Activated CD8-positive, alpha-beta memory T cell treated with anti-CD3 and anti-CD28 coated beads, Interleukin-2, amount 50 U/mL, for 48 hours (primary cell): ENCODE measurements at places on chromosomes 13 and 19.

DNA sequence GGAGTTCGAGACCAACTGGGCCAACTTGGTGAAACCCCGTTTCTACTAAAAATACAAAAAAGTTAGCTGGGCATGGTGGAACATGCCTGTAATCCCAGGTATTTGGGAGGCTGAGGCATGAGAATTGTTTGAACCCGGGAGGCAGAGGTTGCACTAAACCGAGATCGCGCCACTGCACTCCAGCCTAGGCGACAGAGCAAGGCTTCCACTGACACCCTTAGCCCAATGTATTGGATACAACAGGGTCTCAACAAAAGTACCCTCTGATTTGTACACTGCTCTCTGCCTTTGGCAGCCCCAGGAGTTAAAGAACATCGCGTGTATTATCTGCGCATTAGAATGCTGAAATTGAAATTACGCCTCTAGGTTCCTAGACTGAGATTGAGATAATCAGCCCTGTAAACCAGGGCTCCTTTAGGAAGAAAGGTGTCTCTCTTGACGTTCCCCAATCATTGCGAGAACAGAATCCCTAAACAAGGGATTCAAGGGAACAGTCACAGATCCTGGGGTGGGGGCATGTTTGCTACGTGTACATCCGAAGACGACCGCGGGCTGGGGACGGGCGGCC lies 21.9 kb downstream of the IPO5 start:
- DNase-seq, result no peak

DNA sequence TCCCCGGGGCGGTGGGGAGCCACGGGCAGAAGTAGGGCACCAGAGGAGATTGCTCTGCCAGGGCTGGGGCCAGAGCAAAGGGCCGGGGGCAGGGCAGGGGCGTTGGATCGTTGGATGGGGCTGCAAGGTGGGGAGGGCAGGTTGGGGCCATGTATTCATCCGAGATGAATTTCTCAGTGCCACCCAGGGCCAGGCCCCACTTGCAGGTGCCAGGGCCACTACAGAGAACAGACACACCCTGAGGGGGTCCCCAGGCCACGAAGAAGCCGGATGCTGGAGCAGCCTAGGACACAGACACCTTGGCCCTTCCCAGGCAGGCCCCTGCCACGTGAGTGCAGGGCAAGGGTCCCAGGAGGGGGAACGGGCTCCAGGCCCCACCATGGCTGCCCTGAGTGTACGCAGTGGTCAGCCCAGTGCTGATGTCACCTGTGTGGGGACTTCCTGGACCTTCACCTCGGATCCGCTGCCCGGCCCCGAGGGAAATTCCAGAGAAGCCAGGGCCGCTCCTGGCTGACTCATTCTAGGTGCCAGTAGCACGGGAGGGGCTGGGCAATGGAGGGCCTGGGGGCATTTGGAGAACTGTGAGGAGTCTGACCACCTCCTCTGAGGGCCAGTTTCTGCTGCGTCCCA lies 9.6 kb upstream of the SBNO2 start:
- no peak for DNase-seq

DNA sequence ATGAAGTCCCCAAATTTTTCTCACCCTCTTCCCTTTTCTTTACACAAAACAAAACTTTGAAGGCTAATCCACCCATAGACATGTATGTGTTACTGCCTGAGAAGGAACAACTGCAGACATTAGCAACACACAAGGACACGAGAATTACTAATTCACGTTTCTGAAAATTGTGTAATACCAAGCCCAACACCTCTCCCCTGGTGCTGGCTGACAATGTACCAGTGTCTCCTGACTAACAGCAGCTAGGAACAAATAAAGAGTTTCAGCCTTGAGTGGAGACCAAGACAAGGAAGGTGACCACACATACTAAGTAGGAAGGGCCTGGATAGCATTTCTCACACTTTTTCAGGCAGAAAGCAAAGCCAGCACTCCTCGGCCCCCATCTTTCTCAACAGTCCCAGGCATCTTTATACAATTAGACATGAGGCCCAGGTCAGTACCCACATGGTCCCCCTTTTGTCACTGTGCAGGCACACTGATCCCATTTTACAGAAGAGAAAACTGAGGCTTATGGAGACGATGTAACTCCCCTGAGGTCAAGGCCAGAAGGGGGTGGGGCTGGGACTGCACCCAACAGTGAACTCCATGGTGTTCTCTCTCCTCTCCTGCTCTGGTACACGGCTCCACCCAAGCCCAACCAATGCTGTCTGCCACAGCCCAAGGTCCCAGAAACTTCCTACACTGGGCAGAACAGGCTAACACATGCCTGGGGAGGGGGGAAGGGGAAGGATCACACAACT lies 8.7 kb downstream of the BRD4 start:
- DNase-seq, result no peak

GRCh38 chr19:54352546-54352945 lies 12.2 kb downstream of the LAIR1 start:
- no peak for DNase-seq

DNA sequence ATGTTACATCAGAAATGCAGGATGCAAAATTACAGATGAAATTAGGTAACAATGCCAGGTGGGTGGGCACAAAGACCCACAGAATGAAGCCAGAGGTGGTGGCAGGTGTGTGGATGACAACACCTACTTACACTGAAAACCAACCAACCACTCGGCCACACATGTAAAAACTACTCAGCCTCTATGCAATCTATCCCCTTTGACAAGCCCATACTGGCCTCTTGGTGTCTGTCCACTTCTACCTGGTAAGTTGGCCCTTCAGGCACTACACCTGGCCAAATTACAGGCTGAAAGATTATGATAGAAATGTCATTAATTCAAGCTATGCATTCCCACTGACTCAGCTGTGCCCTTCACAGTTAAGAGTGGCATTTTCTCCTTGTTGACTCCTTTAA lies 50.0 kb downstream of the BRD4 start:
- no peak for DNase-seq

DNA sequence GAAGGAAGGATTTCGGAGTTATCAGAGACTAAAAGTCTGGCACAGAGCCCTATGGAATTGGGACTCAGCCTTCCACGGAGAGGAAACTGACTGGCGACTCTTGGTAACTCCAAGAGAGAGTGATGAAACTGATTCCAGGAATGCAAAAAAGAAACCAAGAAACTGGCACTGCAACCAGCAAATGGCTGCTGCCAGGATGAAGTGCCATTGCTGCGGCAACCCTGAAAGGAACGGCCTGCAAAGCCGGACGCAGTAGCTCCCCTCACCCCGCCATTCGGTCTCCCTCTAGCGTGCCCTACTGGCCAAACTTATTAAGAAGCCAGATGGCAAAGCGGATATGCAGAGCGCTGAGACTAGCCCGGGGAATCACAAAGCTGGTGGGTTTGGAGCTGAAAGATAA lies 236.0 kb downstream of the PCDH9 start:
- no peak for DNase-seq

- DNase-seq, result no peak
Observed at GRCh38 chr19:45076851-45077730, 813 bp upstream of the ZNF296 start.
